ENCODE measurements at places on chromosomes 7 and 10.

DNA sequence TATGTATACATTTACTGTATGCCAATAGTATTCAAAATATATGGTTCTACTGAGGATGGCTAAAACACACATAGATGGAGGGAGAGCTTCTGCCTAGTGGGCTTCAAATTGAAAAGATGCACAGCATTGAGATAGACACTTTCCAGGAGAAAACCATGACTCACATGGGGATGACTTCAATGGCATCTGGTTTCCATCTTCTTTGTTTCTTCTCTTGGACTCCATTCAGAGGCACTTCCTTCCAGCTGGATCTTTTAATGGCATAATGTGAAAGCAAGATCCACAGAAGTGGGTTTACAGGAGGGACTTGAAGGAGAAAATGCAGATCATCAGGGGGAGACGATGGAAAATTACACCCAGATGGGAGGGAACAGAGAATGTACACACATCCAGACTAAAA is 84.9 kb downstream of the ZNF365 start:
- DNase-seq = no peak

DNA sequence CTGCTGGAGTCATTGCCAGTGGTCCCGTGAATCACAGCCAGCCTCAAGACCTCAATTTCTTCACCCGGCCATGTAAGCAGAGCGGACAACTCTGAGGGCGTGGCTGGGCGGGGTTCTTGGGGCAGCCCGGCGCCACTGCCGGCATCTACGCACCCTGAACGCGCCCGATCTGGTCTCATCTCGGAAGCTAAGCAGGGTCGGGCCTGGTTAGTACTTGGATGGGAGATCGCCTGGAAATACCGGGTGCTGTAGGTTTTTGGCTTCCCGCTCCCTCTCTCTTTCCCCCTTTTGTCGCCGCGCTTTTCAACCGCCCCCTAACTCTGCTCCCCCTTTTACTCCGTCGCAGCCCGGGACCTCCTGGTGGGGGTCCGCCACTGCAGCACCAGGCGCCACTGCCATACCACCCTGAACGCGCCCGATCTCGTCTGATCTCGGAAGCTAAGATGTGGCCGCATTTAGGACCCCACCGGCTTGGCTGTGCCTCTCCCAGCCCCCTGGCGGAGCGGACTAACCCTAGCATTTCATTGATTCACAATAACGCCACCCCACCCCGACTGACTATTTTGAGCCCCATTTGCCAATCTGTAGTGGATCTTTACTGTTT is 25.3 kb downstream of the GARIN1A start:
- DNase-seq = no peak

GRCh38 chr10:8344756-8345155 is 290.3 kb downstream of the GATA3 start:
- DNase-seq = no peak

- DNase-seq = no peak
These were observed 343.1 kb upstream of the MBL2 start for GRCh38 chr10:53115660-53116059.

- DNase-seq = no peak
These were observed 49.1 kb upstream of the OSBPL3 start for GRCh38 chr7:25029075-25029474.

GRCh38 chr10:11546581-11546980 is 64.9 kb downstream of the USP6NL start:
- no peak for DNase-seq
